ENCODE measurements at places on chromosomes 2 and 18.

GRCh38 chr2:233334915-233335314 is 19.4 kb upstream of the DGKD start:
- no peak for DNase-seq

- DNase-seq = no peak
Observed at GRCh38 chr2:137348301-137348700, 583.0 kb downstream of the THSD7B start.

- peak; percentile 46 for DNase-seq
Observed at GRCh38 chr2:1550658-1551316, 137.5 kb downstream of the TPO start.

- DNase-seq = no peak
Observed at GRCh38 chr2:15971831-15972522, 31.6 kb downstream of the MYCN start.

GRCh38 chr2:74493546-74493945 is 5.9 kb downstream of the LBX2 start:
- DNase-seq = no peak

DNA sequence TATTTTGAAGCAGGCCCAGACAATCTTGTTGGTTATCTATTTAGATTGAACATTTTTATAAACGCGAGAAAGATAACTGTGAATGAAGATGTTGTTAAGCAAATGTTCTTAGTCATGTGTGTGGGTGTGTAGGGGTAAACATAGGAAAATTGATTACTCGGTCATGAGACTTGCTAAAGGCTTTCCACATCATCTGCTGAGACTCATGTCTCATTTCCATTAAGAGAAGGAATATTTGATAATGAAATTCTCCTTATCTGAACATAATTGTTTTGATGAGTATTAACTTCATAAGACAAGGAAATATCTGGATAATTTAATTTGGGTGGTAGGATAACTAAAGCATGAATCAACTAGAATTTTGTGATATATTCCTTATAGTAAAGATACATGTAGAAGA is 19.7 kb downstream of the CCDC102B start:
- no peak for DNase-seq

DNA sequence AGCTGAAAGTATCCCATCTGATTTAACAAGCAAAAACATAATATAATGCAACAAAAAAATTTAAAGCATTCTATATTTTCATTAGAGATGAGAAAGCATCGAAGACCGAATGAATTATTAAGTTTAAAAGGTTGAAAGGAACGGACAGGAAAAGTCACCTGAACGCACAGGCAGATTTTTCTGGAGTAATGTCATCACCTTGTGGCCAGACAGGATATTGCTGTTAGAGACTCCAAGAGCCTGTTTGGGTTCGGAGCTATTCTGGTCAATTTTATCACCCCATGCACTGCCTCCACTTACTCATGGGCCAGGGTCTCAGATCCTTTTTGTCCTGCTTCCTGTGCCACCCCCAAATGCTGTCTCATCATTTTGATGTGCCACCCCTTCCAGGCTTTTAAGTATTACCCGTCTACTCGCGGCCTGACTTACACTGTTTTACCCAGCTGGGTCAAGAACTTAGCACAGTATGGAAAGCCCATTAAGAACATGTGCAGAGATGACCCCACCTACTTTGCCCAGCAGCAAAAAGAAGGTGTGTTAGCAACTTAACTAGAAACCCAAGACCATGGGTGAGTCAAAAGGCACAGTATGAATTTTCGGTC is 27.3 kb downstream of the GKN2 start:
- peak; percentile 38 for DNase-seq

DNA sequence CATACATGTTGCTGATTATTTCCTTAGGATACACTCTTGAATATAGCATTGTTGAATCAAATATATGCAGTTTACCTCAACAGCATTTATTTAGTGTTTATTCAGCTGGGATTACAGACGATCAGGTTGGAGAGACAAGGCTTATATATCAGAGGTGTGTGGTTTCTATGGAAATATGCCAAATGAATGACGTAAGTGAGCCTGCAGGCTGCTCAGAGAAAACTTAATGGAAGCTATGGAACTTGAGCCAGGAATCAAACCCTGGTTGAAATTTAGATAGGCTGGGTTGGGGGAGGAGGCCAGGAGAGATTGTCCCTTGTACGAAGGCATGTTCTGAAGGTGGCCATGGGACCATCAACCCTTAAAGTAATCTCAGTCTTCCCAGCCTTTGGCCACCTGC is 79.5 kb downstream of the INPP4A start:
- DNase-seq = no peak

DNA sequence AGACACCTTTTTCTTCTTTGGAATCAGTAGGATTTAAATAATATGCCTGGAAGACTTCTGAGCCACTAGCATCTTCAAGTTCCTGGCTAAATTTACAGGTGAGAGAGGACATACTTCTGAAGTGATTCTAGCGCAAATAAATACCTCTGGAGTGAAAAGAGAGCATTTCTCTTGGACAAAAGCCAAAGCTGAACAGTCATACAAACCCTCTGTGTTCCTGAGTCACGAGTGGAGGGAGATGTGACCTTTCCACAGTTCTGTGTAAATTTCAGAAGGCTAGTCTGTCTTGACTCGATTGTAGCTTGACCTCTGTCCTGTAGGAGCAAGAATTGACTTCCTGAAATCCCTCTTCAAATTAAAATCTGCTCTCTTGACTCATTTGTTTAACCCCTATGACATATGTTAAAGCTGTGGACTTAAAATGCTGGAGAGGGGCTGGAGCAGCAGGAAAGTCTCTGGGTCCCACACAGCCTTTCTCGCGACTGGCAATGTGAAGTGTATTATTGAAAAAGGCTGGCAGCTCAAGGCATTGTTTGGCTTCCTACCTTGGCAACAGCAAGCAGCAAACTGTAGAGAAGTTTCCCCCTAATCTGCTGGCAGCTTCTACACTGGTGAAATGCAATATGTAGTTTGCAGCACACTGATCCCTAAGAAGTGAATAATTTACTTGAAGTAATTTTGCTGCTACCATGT is 79.6 kb upstream of the GCFC2 start:
- no peak for DNase-seq

DNA sequence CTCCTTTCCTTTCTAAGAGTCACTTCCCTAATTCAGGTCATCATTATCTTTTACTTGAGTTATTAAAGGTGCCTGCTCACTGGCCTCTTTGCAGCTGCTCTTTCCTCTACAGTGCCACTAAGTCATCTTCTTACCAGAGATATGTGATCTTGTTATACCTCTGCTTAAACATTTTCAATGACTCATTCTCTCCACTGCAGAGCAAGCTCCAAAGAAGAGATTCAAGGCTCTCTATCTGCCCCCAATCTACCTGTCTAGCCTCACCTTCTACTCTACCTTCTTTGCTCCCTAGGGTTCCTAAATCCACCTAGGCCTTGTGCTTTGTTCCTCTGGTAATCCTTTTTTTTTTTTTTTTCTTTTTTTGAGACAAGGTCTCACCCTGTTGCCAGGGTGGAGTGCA is 3.1 kb downstream of the ARHGEF33 start:
- DNase-seq = no peak

GRCh38 chr2:137983581-137983980 is 19.3 kb downstream of the HNMT start:
- no peak for DNase-seq

- no peak for DNase-seq
Observed at GRCh38 chr2:174981331-174981730, 23.9 kb downstream of the CHN1 start.

GRCh38 chr2:176500901-176501300 is 231.7 kb downstream of the MTX2 start:
- no peak for DNase-seq

DNA sequence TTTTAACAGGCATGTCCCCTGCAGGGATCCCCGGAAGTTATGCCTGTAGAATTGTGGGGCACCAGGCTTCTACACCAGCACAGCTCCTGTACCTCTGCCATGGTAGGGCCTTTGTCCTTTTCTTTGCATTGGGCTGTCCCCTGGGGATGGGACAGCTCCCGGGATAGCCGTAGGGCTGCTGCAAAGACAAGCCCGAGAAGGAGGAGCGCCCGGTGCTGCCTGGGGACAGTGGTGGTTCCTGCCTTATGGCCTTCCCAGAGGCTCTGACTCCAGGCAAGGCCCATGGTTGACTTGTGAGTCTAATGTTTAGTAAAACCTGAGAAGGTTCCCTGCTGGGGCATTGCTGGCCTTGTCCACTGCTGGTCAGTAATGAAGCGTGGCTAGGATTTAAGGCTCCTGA is 30.9 kb downstream of the TMEM37 start:
- no peak for DNase-seq

DNA sequence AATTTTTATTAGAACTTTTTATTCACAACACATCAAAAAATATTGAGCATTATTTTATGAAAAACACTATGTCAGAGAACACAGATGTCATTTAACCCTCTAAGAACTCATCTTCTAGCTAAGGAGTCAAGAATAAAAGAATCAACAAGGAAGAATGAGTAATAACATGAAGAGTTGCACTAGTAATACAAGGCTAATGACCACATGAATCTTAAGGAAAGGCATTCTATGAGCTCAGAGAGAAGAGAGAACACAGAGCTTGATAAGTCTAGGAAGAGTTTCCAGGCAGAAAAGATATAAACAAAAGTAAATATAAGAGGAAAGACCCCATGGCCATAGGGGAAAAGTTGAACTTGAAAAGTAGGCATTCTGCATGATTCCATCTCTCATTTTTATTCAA is 166.5 kb downstream of the MAIP1 start:
- no peak for DNase-seq

GRCh38 chr2:85318222-85319074 is 9.3 kb downstream of the TGOLN2 start:
- no peak for DNase-seq

DNA sequence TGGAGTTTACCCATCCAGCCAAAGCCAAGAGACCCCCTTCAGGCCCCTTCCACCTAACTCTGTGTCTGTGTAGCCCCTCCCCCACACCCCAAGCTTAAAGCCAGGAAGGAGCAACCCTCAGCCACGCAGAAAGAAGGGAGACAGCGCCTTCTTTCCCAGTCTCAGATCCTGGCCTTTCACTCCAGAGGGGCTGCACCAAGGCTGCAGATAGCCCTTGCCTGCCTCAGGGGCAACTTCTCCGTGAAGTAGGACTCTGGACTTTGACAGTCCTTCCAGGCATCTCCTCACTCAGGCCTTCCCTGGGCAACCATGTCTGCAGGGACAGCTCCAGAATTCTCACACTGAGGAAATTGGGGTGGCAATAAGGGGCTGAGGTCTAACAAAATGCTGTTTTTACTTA is 26.9 kb upstream of the EN1 start:
- no peak for DNase-seq

GRCh38 chr2:46893269-46893939 is 22.2 kb downstream of the MCFD2 start:
- no peak for DNase-seq

DNA sequence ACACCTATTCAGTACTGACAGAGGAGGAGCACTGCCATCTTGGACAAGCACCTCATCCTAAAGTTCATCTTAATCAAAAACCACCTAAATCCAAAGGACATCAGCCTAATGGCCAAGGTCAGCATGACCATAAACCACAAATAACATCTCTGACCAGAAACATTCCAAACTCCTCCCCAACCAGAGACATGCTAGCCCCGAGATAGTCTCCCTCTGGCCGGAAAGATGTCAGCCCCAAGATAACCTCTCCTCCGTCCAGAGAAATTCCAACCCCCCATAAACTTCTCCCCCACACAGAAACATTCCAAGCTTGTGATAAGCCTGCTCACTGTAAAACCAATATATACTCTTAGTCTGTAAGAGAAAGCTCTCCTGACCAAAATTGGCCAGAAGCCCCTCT is 260.6 kb downstream of the CLIP4 start:
- DNase-seq = no peak

DNA sequence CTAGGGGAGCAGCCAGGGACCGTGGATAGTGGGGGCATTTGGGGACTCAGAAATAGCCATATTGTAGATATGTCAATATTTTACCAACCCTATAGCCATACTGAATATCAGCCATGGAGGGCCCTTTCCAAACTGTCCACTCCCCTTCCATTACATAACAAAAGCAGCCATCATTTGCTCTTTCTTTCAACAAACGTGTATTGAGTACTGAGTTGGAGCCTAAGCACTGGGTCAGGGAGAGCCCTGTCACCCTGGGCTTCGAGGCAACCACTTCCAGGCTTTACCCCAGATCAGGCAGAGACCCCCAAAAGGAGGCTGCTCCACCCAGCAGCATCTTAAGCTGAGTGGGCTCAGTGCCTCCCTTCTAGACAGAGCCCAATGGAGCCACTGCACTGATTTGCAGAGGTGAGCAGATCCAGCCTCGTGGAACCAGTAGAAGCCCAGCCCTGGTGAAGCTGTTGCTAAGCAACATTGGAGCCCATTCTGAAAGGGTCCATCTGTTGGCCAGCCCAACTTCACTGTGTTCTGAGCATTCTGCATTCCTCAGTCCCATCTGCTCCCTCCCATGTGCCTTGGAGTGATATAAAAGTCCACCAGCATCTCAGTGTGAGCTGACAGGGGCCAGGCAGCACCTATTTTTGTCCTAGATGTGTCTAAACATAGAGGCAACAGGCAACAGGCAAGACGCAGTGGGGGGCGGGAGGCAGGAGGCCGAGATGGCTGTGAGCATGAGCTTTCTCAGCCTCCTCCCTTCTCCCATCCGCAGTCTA is 112.1 kb downstream of the PLB1 start:
- DNase-seq = no peak

DNA sequence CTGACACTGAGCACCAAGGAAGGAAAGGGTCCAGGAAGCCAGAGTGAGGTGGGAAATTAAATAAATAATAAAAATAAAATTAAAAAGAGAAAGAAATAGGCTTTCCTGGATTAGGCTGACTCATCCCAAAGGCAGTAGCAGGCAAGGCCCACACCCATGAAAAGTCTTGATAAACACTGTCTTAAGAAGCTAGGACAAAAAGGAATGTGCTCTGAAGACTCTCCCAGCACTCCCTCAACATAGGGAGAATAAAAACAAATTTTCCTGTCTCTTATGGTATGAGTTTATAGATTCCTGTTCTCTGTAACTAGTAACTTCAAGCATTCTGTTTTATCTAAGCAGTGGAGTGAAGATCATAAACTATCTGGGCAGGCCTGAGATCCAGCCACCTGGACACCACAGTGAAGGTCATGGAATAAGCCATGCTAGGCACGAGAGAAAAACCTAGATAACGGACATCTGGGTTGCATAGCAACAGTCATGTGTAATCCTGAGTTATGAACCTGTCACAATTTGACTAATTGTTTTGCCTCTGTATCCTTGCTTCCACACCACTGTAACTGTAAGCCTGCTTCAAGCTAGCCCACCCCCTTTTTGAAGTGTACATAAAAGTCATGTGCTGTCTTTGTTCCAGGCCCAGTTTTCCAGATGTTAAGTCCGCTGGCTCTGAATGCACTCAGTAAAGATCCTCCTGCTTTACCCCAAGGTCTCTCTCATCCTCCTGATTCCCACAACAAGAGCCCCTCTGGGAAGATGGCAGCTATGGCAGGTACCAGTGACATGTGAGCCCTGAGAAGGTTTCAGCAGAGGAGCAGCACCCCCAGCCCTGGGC is 107.8 kb downstream of the NDUFA10 start:
- DNase-seq = no peak

- no peak for DNase-seq
Observed at GRCh38 chr2:48529194-48529593, 760 bp upstream of the STON1 start.

Data from stimulated activated CD4-positive, alpha-beta T cell treated with anti-CD3 and anti-CD28 coated beads, Interleukin-4, amount 100 ng/mL, for 48 hours (primary cell).